ENCODE measurements at places on chromosomes 6 and 20.
A peak's percentile ranks its signal among the peaks of the same experiment; 100 is the strongest.

DNA sequence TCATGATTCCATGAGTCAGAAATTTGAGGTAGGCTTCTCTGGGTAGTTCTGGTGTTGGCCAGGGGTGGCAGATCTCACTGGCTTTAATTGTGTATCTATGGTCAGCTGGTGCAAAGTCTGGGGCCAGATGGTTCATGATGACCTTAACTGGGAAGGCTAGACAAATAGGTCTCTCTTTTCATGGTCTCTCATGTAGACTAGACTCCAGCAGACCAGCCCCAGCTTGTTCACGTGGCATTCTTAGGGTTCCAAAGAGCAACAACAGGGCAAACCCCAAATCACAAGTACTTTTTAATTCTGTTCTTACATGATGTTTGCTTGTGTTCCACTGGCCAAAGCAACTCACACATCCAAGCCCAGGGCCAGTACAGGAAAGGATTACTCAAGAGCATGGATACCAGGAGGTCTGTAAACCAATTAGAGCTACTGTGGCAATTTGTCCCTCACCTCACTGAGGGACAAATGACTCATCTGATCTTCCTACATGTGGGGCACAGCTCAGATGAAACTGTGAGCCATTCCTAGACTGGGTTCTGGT is 79.5 kb upstream of the PBOV1 start:
- DNase-seq: no peak

DNA sequence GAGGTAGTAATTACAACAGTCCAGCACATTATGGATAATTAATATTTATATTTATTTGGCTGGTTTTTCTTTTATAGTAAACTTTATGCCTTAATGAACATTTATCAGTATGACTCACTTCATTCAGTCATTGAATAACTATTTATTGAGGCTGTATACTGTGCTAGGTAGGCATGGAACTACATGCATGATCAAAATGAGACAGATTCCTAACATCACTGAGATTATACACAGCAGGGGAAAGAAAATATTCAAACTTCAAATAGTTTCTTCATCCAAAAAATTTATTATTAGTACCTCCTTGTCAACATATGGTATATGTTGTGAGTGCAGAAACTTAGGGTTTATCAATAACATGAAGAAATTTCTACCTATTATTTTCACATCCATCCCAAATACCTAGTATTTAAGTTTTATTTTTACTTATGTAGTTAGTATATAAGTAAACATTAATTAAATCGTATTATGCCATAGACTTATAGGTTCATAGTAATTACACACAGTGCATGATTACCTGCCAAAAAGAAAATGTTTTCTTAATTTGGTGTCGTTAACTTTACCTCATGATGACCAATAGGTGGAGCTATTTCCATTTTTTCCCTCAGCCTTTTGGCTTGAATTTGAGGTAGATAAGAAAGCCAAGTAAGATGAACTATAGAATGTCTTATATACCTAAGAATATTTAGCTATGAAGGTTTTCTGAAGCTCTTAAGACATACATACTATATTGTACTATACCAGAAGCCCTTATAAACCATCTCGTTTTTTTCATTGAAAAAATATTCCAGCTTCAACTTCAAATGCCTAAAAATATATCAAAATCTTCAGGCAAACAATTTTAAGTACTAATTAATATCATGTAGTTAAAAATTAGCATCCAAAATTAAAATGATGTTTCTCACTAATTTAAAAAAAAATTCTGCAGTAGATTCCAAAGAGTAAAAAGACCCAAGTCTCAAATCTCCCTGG is 12.5 kb upstream of the TMEM30A start:
- DNase-seq: peak; percentile 71

DNA sequence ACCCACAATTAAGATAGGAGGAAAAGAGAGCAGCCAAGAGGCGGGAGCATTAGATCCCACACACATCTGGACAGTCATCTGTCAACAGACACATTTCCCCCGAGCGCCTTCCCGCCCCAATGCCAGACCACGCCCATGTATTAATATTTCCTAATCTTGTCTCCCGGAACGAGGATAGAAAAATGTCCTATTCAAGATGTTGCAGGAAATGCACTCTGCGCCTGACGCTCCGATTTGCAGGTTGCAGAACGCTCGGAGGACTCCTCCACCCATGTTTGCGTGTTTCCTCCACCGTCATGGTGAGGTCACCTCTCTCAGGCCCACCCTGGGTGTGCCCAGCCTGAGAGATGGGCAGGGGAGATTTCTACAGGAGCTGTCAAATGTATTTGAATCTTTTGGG is 215.2 kb downstream of the TAF4 start:
- no peak for DNase-seq

- no peak for DNase-seq
These were observed 4.0 kb downstream of the EEF1A1 start for GRCh38 chr6:73516514-73517489.

DNA sequence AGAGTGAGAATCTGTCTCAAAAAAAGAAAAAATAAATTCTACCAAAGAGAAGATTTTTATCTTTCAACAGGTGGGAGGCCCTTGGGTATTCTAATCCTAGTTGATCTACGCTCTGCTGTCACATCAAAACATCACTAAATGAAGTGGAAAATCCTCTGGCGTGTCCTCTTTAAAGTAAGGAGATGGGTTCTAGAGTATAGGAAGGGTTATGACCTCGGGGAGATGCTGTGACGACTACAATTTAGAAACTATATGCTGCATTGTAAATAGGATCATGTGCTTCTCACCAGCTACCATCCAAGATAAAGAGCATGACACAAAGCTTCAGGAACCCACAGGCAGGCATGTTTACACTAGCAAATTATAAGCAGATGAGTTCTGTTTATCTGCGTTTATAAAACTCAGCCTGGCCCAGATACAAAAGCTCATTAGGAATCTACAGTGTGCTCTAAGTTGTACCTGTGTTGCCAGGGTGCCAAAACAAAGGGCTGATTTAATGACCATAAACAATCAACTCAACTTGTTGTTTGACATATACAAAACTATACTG is 197.1 kb upstream of the PLN start:
- DNase-seq: no peak

DNA sequence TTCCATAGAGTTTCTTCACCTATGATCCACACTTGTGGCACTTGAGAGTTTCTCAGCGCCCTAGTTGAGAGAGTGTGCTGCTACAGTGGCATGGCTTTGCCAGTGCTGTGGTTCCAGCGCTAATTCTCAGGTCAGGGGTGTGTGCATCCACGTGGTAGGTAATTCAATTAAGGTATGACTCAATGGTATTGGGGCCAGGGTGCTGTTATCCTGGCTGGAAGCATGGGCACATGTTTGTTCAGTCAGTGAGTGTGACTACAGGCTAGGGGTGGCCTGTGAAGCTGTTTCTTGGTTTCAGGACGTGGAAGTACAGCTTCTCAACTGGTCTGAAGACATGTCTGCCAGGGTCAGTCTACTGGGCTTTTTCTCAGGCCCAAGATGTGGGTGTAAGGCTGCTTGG is 3.0 kb upstream of the SEMG2 start:
- no peak for DNase-seq

DNA sequence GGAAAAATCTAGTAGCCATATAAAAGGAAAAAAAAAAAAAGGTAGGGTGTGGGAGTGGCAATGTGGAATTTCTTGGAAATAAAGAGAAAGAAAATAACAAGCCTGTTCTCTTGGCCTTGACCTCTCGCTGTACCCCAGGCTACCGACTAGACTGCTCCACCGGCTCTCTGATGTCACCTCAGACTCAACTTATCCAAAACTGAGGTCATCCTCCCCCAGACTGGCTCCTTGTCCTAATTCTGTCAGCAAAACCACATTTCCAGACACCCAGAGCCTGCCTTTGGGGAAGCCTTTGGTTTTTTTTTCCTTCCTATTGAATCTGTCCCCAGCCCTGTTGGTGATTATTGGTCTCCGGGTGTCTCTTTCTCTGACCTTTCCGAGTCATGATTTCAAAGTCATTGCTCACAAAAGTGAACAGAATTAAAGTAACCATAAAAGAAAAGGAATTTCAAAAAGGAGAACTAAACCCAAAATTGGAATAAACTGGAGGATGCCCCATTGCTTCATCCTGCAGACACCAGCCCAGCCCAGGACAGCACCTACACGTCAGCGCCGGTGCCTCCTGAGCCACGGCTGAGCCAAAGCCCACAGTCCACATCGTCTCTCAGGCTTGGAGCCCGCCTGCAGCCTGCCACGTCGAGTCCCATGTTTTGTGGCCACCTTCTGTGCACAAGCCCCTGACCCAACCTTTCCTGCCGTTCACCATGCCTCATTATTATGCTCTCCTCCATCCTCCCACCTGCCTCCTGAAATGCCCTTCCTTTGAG is 170.7 kb downstream of the MYLK4 start:
- no peak for DNase-seq

DNA sequence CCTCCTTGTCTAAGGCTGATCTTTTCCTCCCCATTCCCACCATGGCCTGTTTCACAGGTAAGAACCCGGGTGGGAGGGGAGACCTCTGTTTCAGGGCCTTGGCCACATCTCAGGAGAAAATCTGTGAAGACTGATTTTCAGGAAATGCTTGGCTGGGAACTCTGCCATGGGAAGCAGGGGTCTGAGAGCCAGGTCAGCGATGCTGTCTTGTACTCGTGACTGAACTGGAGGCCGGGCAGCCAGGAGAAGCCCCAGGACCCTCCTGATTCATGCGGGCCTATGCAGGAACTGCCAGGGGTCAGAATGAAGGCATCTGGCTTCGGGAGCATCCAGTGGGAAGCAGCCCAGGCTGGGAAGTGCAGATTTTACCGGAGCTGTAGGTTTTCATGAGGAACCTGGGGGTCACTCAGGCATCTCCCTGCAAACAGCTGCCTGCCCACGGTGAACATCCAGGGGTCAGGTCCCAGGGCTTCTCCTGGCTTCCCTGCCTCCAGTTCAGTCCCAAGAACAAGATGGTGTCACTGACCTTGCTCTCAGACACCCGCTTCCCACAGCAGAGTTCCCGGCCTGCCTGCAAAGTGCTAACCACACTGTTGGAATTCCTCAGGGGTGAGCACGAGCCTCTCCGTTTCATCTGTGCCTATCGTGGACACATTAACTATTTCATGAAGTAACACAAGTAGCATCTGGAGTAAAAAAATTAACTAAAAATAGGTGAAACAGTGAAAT is 90.2 kb upstream of the SULF2 start:
- DNase-seq: no peak

GRCh38 chr6:55405474-55406235 is 78.4 kb downstream of the GFRAL start:
- no peak for DNase-seq

DNA sequence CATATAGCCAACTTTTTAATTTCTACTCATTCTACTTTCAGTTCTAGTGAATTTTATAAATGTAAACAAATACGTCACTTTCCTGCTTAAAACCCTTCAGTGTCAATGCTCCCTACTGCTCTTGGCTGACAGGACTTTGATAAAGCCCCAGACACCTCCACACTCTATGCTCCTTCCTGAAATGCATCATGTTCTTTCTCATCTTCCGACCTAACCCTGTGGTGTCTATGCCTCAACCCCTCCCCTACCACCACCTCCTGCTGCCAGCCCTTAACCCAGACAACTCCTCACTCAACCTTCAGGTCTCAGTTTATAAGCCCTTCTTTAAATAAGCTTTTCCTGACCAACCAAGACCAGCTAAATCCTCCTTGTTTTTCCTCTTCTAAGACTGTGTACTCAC is 19.1 kb downstream of the TLDC2 start:
- no peak for DNase-seq

Data from Jurkat, Clone E6-1 (cell line).